AG08396 (cell line): ENCODE measurements at places on chromosomes 6 and 20.
A peak's percentile ranks its signal among the peaks of the same experiment; 100 is the strongest.

- no peak for DNase-seq
Observed at GRCh38 chr6:116003668-116004067, 57.0 kb downstream of the FRK start.

- DNase-seq, result no peak
Observed at GRCh38 chr6:161489626-161490306, 215.9 kb upstream of the AGPAT4 start.

- DNase-seq, result peak; percentile 84
Observed at GRCh38 chr6:158654498-158654897, 4.6 kb downstream of the SYTL3 start.

- DNase-seq, result peak; percentile 63
Observed at GRCh38 chr20:35232575-35232974, 6.1 kb downstream of the MMP24 start.

- DNase-seq, result no peak
Observed at GRCh38 chr6:52115145-52115741, 27.8 kb upstream of the PKHD1 start.

GRCh38 chr6:140537834-140538705 lies 1163.6 kb upstream of the CITED2 start:
- peak; percentile 73 for DNase-seq

GRCh38 chr6:159261995-159262394 lies 92.8 kb downstream of the FNDC1 start:
- no peak for DNase-seq

DNA sequence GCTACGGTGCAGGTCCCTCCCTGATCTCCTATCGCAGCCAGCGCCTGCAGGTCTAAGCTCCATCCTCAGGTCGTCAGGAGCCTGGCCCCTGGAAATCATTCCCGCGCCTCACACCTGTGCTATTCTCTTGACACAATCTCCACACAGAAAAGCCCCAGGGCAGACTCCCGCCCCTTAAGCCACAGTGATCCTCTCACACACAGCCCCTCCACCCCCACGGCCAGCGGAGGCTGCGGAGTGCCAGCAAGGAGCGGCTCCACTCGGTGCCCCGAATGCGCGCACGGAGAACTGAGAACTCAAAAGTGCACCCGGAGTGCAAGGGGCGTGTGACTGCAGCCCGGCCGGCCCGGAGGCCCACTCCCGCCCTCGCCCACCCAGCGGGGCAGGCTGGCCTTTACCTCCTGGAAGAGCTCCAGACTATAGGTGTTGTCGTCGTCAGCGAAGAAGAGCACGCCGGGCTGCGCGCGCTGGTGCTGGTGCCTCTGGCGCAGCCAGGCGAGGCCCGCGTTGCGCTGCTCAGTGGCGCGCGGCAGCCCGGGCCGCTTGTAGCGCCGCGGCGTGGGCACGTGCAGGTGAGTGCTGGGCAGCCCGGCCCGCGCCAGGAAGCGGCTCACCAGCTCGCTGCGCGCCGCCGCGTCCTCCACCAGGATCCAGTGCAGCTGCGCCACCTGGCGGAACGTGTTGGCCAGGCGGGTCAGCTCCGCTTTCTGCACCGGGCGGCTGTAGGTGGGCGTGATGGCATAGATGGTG lies 1.2 kb downstream of the B3GAT2 start:
- peak; percentile 81 for DNase-seq

DNA sequence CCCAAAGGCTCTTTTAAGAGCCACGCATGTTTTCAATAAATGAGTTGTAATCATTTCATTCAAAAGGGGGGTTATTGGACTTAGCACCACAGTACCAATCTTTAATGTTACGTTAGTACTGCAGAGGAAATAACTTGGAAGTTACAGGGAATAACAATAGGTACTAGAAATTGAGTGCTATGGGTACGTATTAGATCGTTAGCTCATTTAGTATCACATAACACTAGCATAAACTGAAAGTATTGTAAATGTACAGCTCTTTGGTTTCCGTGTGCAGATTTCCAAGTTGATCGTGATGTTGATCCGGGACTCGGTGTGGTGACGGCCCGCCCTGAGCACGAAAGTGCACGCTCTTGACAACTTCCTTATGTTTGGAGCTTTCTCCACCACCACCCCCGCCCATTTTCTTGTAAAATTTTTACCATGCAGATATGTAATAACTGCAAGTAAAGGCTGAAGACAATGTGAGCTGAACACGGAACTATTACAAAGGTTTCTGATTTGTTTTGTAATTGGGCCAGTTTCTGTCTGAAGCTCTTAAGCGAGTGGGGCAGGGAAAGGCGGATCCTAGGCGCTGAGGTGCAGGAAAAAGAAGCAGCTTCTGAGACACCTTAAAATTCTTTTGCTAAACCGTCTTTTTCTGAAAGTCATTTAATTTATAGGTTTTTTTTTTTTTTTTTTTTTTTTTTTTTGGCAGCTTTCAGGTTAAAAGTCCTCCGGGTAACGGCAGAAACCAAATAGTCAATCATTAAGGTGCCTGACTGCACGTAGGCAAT lies 71.5 kb downstream of the HFE start:
- DNase-seq, result peak; percentile 37

GRCh38 chr20:5039255-5039657 lies 37.9 kb upstream of the SLC23A2 start:
- DNase-seq, result no peak

DNA sequence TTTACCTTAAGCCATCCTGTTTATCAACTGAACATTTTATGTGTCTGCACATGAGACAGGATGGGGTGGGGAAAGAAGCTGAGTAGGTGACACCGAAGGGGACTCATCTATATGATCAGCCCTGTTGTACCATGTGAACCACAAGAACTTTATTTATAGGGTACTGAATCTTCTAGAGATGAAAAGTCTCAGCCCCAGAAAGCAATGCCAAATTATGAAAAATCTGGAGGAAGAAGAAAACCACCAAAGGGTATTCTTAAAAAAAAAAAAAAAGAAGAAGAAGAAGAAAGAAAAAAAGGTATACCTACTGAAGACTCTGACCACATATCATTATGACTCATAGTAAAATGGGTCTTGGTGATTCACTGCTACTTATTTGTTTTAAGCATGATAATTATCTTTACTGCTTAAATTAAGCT lies 39.8 kb upstream of the HBS1L start:
- no peak for DNase-seq

GRCh38 chr6:13787137-13787536 lies 27.2 kb downstream of the MCUR1 start:
- DNase-seq, result peak; percentile 30

DNA sequence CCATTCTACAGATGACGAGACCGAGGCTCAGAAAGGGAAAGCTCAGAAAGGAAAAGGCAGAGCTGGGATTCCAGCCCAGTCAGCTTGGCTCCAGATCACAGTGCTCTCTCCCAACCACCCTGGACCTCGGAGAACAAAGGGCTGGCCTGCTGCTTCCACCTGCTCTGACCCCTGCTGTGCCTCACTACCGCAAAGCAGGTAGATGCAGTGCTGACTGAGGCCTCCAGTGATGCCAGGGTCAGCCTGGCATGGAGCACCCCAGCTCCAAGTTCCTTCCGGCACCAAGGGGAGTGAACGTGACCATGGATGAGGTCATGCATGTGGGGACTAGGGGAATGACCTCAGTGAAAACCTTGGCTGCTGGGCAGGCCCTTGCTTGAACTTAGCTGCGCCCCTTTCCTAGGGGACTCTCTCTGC lies 20.7 kb upstream of the TLDC2 start:
- DNase-seq, result no peak

DNA sequence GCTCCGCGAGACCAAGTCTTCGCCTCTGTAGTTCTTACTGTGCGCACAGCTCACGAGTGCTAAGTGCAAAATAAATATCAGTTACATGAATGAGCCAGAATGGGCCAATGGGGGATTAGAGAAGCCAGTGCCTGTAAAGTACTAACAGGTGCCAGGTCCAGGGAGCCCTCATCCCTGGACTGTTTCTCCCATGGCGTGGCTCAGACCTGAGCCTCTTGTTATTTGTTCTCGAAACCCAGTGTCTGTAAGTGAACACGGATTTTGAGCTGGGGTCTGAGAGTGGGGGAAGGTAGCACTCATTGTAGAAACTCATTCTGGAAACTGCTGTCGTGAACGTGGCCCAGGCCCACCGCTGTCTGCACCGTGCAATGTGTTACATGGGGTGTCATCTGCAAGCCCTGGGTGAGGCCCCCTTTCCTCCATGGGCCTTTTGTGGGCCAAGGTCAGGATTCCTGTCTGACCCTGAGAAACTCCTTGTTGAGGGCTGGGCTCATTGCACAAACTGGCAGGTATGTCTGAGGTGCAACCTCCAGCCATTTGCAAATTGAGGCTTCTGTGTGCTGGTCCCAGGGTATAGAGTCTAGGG lies 154.7 kb downstream of the SYCP2 start:
- no peak for DNase-seq

GRCh38 chr6:29810371-29810770 lies 17.3 kb upstream of the HLA-G start:
- no peak for DNase-seq

- no peak for DNase-seq
Observed at GRCh38 chr6:38476141-38476540, 163.6 kb downstream of the BTBD9 start.

DNA sequence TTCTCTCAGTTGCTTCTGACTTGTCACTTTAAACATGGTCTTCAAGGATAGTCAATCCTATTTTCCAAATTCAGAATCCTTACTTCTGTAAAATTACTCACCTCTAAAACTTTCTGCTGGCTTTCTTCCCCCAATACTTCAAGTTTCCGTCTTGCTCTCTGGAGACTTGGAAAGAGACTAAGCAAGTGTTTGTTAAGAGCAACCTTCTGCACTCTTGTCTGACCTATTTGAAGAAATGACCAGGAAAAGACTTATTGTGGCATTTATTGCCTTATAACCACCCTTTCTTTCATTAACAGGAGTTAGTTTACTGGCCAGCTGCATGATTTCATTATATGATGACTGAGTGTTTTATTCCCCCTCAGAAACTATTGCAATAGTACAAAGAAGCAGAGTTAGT lies 181.0 kb downstream of the TBC1D7 start:
- DNase-seq, result no peak

DNA sequence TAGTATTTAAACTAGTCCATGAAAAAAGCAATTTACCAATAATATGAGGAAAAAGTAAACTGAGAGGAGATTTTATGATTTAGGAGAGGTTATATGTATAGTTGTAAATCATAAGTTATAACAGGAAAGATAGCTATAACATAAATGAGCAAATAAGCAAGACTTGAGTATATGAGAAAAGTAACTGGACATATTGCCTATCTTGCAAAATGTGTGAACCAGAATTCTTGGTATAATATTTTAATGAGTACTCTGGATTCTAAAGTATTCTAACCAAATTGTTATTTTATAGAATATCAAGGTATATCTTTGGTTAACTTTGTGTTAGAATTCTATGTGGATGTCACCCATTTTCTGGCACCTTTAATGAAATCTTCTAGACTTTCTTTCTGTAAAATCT lies 124.6 kb downstream of the PHF3 start:
- no peak for DNase-seq

- DNase-seq, result no peak
Observed at GRCh38 chr20:58702161-58702510, 9.5 kb downstream of the NPEPL1 start.

DNA sequence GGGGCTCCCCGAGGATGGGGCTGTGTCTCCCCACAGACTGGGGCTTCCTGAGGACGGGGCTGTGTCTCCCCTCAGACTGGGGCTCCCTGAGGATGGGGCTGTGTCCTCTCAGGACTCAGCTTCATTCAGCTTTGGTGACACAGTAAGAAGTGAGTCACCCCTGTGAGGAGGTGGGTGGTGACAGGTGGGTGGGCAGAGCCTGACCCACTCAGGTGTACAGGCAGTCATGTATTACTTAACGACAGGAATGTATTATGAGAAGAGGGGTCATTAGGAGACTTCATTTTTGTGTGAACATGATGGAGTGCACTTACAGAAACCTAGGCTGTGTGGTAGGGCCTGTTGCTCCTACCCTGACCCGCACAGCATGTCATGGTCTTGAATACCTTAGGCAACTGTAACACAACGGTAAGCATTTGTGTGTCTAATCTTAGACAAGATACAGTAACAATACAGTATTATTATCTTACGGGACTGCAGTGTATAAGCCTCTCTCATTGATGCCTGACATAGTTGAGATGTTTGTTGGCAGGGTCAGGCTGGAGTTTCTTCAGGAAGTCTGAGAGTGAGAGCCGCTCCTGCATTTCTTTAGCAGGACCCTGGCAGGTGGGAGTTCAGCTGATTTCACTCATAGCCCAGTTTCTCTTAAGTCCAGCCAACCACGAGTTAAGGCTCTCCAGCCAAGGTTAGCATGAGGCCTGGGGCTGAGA lies 10.9 kb upstream of the PGC start:
- DNase-seq, result no peak

DNA sequence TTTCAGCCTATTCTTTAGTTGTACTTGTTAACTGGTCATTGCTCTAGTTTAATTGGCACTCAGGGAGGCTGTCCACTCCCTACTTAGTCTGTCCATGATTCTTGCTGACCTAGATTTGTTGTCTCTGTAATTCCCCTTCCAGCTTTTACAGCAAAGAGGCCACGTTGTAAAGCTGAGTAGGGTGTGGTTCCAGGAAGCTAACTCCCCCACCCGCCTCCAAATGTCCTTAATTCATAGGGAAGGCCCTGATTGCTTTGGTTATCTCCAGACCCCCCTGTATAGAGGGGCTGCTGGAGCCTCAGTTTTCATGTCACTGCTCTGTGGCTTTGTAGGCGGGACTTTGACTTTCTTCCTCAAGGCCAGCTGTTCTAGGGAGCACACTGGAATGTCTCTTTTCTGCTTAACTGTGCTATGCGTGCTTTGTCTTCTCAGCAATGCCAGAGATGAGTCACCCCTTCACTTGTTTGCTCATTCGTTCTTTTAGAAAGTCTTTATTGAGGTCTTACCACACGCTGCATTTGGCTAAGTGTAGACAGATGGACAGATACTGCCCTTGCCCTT lies 175.1 kb upstream of the JAG1 start:
- DNase-seq, result peak; percentile 51
